C1 segment of cervical spinal cord (tissue), 14 donors: ENCODE measurements at places on chromosomes 6 and 20.

- peak; percentile 48 for DNase-seq
Observed at GRCh38 chr20:44736170-44737021, 9.3 kb upstream of the KCNK15 start.

DNA sequence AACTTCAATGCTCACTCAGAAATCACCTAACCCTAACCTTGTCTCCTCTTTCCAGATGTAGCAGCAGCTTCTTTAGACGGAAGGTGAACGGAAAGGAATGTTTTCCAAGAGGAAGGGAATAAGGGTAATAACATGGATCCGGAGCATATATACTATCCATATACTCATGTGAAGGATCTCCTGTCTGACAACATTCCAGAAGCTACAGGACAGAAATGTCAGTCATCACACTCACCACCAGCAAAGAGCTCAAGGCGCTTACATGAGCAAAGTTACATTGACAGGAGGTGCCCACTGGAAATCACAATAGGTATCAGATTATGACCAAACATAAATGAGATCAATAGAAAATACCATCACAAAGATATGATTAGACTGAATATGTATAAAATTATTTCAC, 122.1 kb upstream of the CCDC28A start:
- no peak for DNase-seq

- DNase-seq = no peak
Observed at GRCh38 chr20:7841971-7842310, 98.3 kb downstream of the HAO1 start.

GRCh38 chr6:32517654-32518445, 12.2 kb downstream of the HLA-DRB5 start:
- no peak for DNase-seq

- DNase-seq = no peak
Observed at GRCh38 chr6:65979120-65979519, 272.1 kb upstream of the EYS start.

- no peak for DNase-seq
Observed at GRCh38 chr6:90156861-90157260, 139.8 kb downstream of the BACH2 start.

DNA sequence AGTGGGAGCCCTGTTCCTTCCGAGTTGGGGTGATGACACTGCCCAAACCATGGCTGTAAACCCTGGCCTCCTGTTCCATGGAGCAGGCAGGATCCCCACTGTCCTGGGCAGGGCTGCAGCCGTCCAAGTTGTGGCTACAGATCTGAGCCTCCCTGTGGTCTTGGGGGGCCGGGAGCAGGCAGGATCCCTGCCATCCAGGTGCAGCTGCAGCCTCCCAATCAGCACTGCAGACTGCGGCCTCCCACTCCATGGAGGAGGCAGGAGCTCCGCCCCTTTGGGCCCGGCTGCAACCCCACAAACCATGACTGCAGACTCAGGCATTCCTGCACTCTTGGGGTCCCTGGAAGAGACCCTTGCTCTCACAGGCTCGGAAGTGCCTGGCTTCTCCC, 872.1 kb upstream of the GJE1 start:
- no peak for DNase-seq

GRCh38 chr6:54008589-54008988, 102.7 kb upstream of the MLIP start:
- DNase-seq = no peak

DNA sequence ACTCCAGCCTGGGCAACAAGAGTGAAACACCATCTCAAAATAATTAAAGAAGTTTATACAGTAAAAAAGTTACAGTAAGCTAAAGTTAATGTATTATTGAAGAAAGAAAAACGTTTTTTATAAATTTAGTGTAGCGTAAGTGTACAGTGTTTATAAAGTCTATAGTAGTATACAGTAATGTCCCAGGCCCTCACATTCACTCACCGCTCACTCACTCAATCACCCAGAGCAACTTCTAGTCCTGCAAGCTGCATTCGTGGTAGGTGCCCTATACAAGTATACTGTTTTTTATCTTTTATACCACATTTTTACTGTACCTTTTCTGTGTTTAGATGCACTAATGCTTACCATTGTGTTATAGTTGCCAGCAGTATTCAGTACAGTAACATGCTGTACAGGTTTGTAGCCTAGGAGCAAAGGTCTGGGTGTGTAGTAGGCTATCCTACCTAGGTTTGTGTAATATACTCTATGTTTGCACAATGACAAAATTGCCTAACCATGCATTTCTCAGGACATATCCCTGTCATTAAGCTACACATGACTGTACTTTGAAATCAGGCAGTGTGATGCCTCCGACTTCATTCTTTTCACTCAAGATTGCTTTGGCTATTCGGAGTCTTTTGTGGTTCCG, 16.7 kb downstream of the MGME1 start:
- DNase-seq = no peak

GRCh38 chr20:60010689-60011458, 52.7 kb downstream of the CDH26 start:
- no peak for DNase-seq

GRCh38 chr6:166644681-166645080, 17.6 kb upstream of the RPS6KA2 start:
- DNase-seq = no peak

GRCh38 chr6:89298680-89299465, 16.2 kb downstream of the GABRR2 start:
- DNase-seq = no peak

GRCh38 chr20:51628533-51629398, 86.2 kb upstream of the NFATC2 start:
- DNase-seq = no peak

DNA sequence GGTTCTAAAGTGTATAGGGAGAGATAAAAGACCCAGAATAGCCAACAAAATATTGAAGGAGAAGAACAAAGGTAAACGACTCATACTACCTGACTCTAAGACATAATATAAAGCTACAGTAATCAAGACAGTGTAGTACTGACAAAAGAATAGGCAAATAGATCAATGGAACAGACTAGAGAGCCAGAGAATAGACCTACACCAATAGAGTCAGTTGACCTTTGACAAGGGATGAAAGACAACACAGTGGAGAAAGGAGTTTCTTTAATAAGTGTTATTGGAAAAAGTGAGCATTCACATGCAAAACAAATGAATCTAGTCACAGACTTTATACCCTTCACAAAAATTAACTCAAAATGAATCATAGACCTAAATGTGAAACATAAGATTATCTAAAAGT, 96.4 kb downstream of the ISM1 start:
- DNase-seq = no peak

GRCh38 chr20:59726281-59726595, 121.9 kb downstream of the PHACTR3 start:
- DNase-seq = no peak

DNA sequence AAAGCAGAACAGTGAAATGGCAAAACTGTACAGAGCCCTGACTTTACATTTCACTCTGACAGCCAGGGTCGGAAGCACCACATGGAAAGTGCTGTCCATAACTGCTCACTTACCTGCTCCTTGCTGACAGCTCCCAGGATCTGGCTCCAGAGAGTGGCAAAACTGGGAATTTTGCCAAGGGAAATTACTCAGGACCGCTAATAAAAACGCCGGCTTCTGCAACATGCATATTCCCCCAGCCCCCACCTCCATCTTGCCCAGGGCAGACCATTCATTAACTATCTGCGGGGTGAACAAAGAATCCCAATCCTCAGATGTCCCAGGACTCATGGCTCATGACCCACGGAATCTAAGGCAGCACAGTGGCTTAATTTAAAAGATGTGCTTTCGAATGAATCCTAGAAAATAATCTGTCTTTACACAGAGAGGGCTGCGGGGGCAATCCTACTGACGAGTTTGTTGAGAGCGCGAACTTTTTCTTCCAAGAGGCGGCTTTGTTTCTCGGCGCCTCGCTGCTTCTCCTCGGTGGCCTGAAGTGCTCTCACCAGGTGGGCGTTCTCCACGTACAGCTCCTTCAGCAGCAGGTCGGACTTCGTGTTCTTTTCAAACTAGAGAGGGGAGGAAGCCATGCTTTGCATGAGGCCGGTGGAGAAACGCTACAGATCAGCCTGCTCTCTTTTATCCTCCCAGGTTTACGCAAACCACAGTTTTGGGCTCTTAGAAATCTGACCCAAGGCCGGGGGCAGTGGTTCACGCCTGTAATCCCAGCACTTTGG, 45.8 kb downstream of the GINS1 start:
- DNase-seq = no peak

GRCh38 chr6:42264852-42265390, 47.3 kb upstream of the MRPS10 start:
- no peak for DNase-seq
